Large intestine (tissue), 12 donors: ENCODE measurements at places on chromosomes 5 and 9. TPM values are rescaled to one million over a fixed set of nuclear protein-coding genes. Genes with fewer than 3 reads are reported as not detected.
A peak's percentile ranks its signal among the peaks of the same experiment; 100 is the strongest.

TUSC1 gene
- polyA plus RNA-seq = 13.2 TPM

TOR4A gene
- 18.4 TPM for polyA plus RNA-seq

GRIA1 gene
- polyA plus RNA-seq = 0.93 TPM

SPATA31E1 gene
- 0.48 TPM for polyA plus RNA-seq

NRG2 gene
- 1.1 TPM for polyA plus RNA-seq

- no peaks in the 10 kb centered on the region for H3K27me3 ChIP-seq
- no peak overlapping the region for H3K27ac ChIP-seq
- H3K4me3 ChIP-seq = no peak overlapping the region
- DNase-seq = no peak
These were observed 106.2 kb downstream of the SEMA5A start for GRCh38 chr5:9439531-9440292.

DNA sequence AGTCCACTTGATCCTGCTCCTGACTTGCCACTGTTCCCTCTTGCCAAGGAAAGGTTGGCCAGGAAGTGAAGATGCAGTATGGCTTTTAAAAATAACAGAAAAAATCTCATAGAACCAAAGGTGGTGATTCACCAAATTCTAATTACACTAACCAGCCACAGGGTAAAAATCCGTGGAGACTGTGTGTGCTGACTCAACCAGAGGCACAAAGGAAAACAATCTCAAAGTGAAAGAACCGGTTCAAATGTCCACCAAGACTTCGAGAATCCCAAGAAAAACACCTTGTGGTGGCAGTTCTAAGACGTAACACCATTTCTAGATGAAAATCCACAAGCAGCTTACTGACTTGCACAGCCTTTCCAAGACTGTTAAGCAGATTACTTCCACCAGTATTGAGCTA, 279.1 kb downstream of the TLE1 start:
- H3K36me3 ChIP-seq = no peaks in the 10 kb centered on the region
- H3K4me3 ChIP-seq = no peak overlapping the region
- DNase-seq = no peak
- H3K4me1 ChIP-seq = no peaks in the 10 kb centered on the region
- no peaks in the 10 kb centered on the region for H3K27me3 ChIP-seq

- H3K4me3 ChIP-seq = peak overlapping the region; percentile 52
- H3K27ac ChIP-seq = peak overlapping the region; percentile 86
- H3K27me3 ChIP-seq = no peaks in the 10 kb centered on the region
- H3K4me1 ChIP-seq = peaks cover 2% of the 10 kb centered on the region
- peaks cover 19% of the 10 kb centered on the region for H3K36me3 ChIP-seq
- DNase-seq = peak; percentile 80
These were observed 430 bp upstream of the MSH3 start for GRCh38 chr5:80654054-80654390.
